Activated T-helper 1 cell treated with anti-CD3 and anti-CD28 coated beads, Interleukin-12 subunit alpha, Interleukin-12 subunit beta, Interleukin-2, Interleukin-4 antibody, amounts not matched to agents 30 ng/mL and 10 ng/mL and 1 ng/mL, durations not matched to agents 14 hours and 24 hours and 36 hours (primary cell): ENCODE measurements at places on chromosomes 5 and 9.

DNA sequence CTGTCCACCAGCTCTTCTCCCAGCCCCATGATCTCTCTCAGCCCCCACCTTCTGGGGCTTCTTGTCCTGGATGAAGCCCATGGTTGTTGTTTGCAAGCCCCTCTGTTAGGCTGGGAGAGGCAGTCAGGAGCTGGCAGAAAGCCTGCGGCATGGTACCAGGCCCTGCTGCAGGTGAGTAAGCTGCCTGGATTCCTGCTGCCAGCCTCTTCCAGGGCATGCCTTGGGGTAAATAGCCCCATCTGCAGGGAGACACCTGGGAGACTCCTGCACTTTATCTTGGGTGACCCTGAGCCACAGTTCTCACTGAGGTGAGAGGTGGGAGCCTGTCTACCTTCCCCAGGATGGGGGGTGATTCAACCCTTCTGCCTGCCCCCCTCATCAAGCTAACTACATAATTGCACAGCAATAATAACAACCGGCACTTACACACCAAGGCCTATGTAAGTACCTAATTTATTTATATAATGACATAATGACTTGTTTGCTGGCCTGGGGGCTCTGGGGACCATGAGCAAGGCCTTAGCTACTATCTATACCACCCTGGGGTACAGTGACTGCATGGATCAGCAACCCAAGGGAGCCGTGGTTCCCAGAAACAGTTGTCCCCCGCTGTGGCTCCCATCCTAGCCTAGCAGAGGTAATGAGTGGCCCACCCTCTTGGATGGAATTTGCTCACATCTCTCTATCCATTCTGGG, 116.0 kb downstream of the PSD2 start:
- no peaks in the 10 kb centered on the region for H3K4me1 ChIP-seq
- DNase-seq = no peak
- no peak overlapping the region for H3K27ac ChIP-seq
- no peak overlapping the region for H3K4me3 ChIP-seq

GRCh38 chr9:115063058-115063845, 54.7 kb downstream of the TNC start:
- H3K36me3 ChIP-seq = no peaks in the 10 kb centered on the region
- no peak for DNase-seq
- H3K4me1 ChIP-seq = peaks cover 10% of the 10 kb centered on the region
- peaks cover 12% of the 10 kb centered on the region for H3K27me3 ChIP-seq
- H3K27ac ChIP-seq = no peak overlapping the region

DNA sequence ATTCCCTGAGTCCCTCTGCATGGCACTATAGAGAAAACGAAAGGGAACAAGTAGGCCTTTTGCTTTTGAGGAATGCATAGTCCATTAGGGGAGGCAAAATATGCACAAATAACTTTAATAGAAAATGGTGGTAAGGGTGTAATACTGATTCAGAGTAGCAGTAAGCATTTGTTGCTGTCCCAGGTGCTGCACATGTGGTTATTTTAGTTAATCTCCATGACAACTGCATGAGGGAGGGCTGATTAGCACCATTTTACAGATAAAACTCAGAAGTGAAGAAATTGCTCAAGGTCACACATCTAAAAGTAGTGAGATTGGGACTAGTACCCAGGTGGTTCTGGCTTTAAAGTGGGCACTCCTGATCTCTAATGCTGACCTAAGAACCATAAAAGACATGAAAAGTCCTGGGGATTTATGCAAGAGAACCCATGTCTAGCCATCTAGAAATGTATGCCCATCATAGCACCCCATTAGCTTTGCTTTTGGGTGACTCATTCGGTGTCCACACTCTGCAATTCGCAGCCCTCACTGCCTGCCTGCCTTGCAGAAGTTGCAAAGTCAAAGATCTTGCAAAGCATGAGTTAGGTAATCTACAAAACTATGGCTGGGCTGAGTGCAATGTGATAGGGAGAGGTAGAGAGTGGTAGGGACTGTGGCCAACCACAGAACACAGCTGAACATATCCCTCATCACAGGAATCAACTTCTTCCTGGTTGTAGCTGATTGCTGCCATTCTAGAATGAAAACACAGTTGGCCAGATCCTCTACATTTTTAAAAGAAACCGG, 195.2 kb downstream of the PTTG1 start:
- no peaks in the 10 kb centered on the region for H3K36me3 ChIP-seq
- H3K4me3 ChIP-seq = no peak overlapping the region
- H3K27ac ChIP-seq = no peak overlapping the region
- no peak for DNase-seq
- peaks cover 1% of the 10 kb centered on the region for H3K27me3 ChIP-seq

DNA sequence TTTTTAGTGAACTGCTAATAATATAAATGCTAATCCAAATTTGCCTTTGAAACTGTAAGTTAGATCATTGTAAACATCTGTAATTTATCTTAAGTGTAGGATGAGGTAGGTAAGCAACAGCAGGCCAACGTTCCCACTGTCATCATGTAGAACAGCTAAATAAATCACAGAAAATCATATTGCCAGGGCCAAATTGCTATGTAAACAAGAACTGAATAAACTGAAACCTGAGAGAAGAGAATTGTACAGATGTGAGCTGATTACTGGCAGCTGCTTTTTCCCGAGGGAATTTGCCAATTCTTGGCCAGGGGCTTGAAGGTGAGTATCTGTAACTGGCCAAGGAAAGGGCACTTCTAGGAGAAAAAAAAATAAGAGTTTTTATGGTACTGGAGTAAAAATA, 97.6 kb downstream of the CDH10 start:
- H3K36me3 ChIP-seq = no peaks in the 10 kb centered on the region
- no peaks in the 10 kb centered on the region for H3K27me3 ChIP-seq
- DNase-seq = no peak
- H3K27ac ChIP-seq = no peak overlapping the region
- no peak overlapping the region for H3K4me3 ChIP-seq
- H3K4me1 ChIP-seq = no peaks in the 10 kb centered on the region

GRCh38 chr5:65718576-65719310, 3.2 kb downstream of the SGTB start:
- H3K27ac ChIP-seq = no peak overlapping the region
- H3K36me3 ChIP-seq = peaks cover 15% of the 10 kb centered on the region
- DNase-seq = no peak

DNA sequence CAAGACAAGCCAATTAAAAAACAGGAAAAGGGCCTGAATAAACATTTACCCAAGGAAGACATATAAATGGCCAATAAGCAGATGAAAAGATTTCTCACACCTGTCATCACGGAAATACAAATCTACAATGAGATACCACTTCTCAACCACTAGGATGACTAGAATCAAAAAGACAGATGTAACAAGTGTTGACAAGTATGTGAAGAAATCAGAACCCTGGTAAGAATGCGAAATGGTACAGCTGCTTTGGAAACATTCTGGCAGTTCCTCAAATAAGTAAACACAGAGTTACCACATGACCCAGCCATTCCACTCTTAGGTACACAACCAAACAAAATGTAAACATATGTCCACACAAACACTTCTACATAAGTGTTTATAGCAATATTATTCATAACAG, 32.5 kb downstream of the LEAP2 start:
- no peak for DNase-seq
- H3K27ac ChIP-seq = no peak overlapping the region
- H3K4me1 ChIP-seq = peaks cover 6% of the 10 kb centered on the region
- peaks cover 18% of the 10 kb centered on the region for H3K36me3 ChIP-seq
- H3K4me3 ChIP-seq = no peak overlapping the region

DNA sequence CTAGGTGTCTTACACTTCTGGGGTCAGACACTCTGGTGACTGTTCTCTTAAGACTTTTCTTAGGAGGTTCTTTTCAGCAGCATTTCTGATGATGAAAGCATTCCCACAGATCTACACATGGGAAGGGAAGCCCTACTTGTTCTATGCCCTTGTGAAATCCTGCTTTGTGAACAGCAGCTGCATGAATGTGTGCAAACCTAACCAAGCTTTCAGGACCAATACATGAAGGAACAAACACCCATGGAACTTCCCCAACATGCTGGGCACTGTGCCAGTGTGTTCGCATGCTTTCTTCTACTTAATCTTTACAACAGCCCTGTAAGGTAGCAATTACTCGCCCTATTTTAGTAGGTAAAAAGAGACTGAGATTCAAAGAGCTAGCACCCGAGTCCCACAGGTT, 439.9 kb upstream of the KLF4 start:
- no peak overlapping the region for H3K27ac ChIP-seq
- H3K4me1 ChIP-seq = no peaks in the 10 kb centered on the region
- no peaks in the 10 kb centered on the region for H3K27me3 ChIP-seq
- no peak overlapping the region for H3K4me3 ChIP-seq
- no peaks in the 10 kb centered on the region for H3K36me3 ChIP-seq

GRCh38 chr5:7250004-7250403, 145.9 kb upstream of the ADCY2 start:
- no peaks in the 10 kb centered on the region for H3K27me3 ChIP-seq
- DNase-seq = no peak
- H3K4me3 ChIP-seq = no peak overlapping the region
- H3K36me3 ChIP-seq = no peaks in the 10 kb centered on the region

- peaks cover 16% of the 10 kb centered on the region for H3K4me1 ChIP-seq
- no peak overlapping the region for H3K27ac ChIP-seq
- no peaks in the 10 kb centered on the region for H3K27me3 ChIP-seq
- no peak for DNase-seq
- peaks cover 9% of the 10 kb centered on the region for H3K36me3 ChIP-seq
Measured at GRCh38 chr5:56112526-56113121, 117.9 kb upstream of the IL6ST start.

DNA sequence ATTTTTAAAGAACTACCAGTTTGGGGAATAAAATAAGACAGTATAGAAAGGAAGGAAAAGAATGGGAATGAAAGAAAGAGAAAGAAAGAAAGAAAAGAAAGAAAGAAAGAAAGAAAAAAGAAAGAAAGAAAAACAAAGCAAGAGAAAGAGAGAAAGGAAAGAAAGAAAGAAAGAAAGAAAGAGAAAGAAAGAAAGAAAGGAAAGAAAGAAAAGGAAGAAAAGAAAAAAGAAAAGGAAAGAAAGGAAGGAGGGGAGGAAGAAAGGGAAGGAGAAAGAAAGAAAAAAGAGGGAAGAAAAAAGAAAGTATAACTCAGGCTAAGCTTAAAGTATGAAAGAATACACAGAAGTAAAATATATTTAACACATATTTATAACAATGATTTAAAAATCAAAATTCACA, 51.0 kb upstream of the FGF10 start:
- H3K36me3 ChIP-seq = no peaks in the 10 kb centered on the region
- H3K27me3 ChIP-seq = no peaks in the 10 kb centered on the region
- no peak for DNase-seq
- no peak overlapping the region for H3K27ac ChIP-seq
- H3K4me1 ChIP-seq = no peaks in the 10 kb centered on the region

- H3K4me1 ChIP-seq = peaks cover 37% of the 10 kb centered on the region
- no peaks in the 10 kb centered on the region for H3K36me3 ChIP-seq
- DNase-seq = peak; percentile 83
Measured at GRCh38 chr5:178113141-178113787, at the start of gene N4BP3. Gene N4BP3, plus strand, starts transcription at chr5:178113532. Its CDS starts 6,052 bp downstream, at chr5:178119584.

GRCh38 chr9:128683340-128684064, 5.5 kb upstream of the SET start:
- no peaks in the 10 kb centered on the region for H3K27me3 ChIP-seq
- DNase-seq = no peak
- peak overlapping the region; percentile 96 for H3K4me3 ChIP-seq
- peaks cover 48% of the 10 kb centered on the region for H3K4me1 ChIP-seq
- peak overlapping the region; percentile 96 for H3K27ac ChIP-seq

GRCh38 chr9:132356324-132356924, 1.6 kb upstream of the SETX start:
- H3K4me1 ChIP-seq = peaks cover 36% of the 10 kb centered on the region
- H3K4me3 ChIP-seq = peak overlapping the region; percentile 65
- peaks cover 25% of the 10 kb centered on the region for H3K36me3 ChIP-seq
- H3K27me3 ChIP-seq = peaks cover 3% of the 10 kb centered on the region
- no peak for DNase-seq
- H3K27ac ChIP-seq = peak overlapping the region; percentile 50

- H3K4me1 ChIP-seq = peaks cover 26% of the 10 kb centered on the region
- DNase-seq = peak; percentile 5
- no peaks in the 10 kb centered on the region for H3K36me3 ChIP-seq
- no peak overlapping the region for H3K27ac ChIP-seq
Measured at GRCh38 chr5:14109041-14109747, 33.9 kb upstream of the TRIO start.

- H3K4me1 ChIP-seq = no peaks in the 10 kb centered on the region
- no peaks in the 10 kb centered on the region for H3K36me3 ChIP-seq
- H3K27ac ChIP-seq = no peak overlapping the region
- H3K4me3 ChIP-seq = no peak overlapping the region
- no peaks in the 10 kb centered on the region for H3K27me3 ChIP-seq
- no peak for DNase-seq
Measured at GRCh38 chr9:78694974-78695373, 398.0 kb downstream of the PSAT1 start.

- peak overlapping the region; percentile 90 for H3K27ac ChIP-seq
- DNase-seq = no peak
- no peaks in the 10 kb centered on the region for H3K27me3 ChIP-seq
- H3K4me3 ChIP-seq = peak overlapping the region; percentile 92
- H3K4me1 ChIP-seq = peaks cover 48% of the 10 kb centered on the region
Measured at GRCh38 chr5:163504079-163504931, 1.1 kb upstream of the MAT2B start.

GRCh38 chr9:106916466-106917235, 53.7 kb downstream of the ZNF462 start:
- no peak overlapping the region for H3K4me3 ChIP-seq
- no peaks in the 10 kb centered on the region for H3K27me3 ChIP-seq
- DNase-seq = no peak

DNA sequence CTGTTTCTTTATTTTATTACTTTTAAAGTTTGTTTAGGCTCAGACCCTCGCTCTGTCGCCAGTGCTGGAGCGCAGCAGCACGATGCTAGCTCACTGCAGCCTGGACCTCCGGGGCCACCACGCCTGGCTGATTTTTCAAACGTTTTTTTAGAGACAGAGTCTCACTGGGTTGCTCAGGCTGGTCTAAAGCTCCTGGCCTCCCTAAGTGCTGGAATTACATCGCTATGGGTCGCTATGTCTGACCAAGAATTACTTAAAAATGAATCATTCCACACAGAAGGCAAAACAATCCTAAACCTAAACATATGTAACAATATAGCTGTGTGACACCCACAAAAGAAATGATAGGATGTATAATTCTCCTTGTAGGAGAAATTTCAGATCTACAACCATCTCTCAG, 86.9 kb upstream of the SIMC1 start:
- DNase-seq = no peak
- H3K36me3 ChIP-seq = no peaks in the 10 kb centered on the region
- peaks cover 19% of the 10 kb centered on the region for H3K27me3 ChIP-seq
- H3K4me1 ChIP-seq = no peaks in the 10 kb centered on the region

GRCh38 chr5:26339576-26339975, 698.8 kb downstream of the CDH9 start:
- H3K36me3 ChIP-seq = no peaks in the 10 kb centered on the region
- H3K27me3 ChIP-seq = no peaks in the 10 kb centered on the region
- H3K4me3 ChIP-seq = no peak overlapping the region
- DNase-seq = no peak
- H3K27ac ChIP-seq = no peak overlapping the region
- H3K4me1 ChIP-seq = no peaks in the 10 kb centered on the region

- H3K27me3 ChIP-seq = peaks cover 12% of the 10 kb centered on the region
- peak overlapping the region; percentile 98 for H3K4me3 ChIP-seq
- DNase-seq = peak; percentile 59
- H3K4me1 ChIP-seq = peaks cover 16% of the 10 kb centered on the region
Measured at GRCh38 chr5:141326088-141326854, 4.0 kb upstream of the PCDHGA1 start.

GRCh38 chr9:79007701-79008483, 563.9 kb upstream of the TLE4 start:
- H3K27ac ChIP-seq = no peak overlapping the region
- H3K27me3 ChIP-seq = peaks cover 2% of the 10 kb centered on the region
- no peaks in the 10 kb centered on the region for H3K36me3 ChIP-seq
- no peak overlapping the region for H3K4me3 ChIP-seq
- no peaks in the 10 kb centered on the region for H3K4me1 ChIP-seq

GRCh38 chr5:11300736-11301135, 539.7 kb upstream of the DAP start:
- H3K27ac ChIP-seq = no peak overlapping the region
- no peak overlapping the region for H3K4me3 ChIP-seq
- no peaks in the 10 kb centered on the region for H3K4me1 ChIP-seq
